Activated T-cell treated with anti-CD3 and anti-CD28 coated beads for 48 hours (primary cell): ENCODE measurements at places on chromosomes 13 and 19.
A peak's percentile ranks its signal among the peaks of the same experiment; 100 is the strongest.

GRCh38 chr19:3409346-3410064 lies 43.1 kb downstream of the NFIC start:
- DNase-seq: no peak

DNA sequence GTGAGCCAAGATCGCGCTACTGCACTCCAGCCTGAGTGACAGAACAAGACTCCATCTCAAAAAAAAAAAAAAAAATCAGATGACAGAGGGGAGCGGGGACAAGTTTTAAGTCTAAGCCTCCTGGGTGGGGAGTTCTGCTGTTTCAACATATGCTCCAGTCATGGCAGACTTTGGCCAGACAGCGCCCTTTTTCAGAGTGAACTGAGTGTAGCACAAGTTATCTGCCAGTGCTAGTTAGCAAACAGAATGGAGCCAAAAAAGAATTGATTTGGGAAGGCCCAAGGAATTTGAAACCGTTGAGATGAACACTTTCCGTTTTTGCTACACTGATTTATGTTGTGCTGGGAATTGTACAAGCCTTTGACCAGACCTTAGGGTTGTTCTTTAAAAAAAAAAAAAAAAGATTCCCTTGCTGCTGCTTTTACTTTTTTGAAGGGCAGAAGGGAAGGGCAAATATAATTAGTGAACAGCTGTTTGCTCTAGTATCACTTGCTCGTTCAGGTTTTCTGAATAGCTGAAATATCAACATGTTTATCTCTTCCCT lies 5.7 kb downstream of the ACTN4 start:
- DNase-seq: no peak

DNA sequence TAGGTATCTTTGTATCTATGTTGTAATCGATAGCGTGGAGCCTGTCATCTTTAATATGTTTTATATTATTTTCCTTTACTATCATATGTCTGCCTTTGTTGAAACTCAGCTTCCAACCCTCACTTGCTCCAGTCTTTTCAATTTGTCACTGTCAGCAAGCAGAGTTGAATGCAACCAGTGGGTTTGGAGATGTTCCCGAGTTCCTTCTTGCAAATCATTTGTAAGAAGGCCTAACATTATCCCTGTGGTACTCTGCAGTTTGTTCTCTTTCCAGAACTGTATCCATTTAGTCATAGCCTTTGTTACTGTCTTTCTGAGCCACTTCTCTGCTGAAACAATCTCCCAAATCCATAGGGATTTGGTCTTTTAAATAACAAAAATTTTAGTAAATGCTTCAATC lies 41.8 kb downstream of the RNASEH2B start:
- DNase-seq: no peak

DNA sequence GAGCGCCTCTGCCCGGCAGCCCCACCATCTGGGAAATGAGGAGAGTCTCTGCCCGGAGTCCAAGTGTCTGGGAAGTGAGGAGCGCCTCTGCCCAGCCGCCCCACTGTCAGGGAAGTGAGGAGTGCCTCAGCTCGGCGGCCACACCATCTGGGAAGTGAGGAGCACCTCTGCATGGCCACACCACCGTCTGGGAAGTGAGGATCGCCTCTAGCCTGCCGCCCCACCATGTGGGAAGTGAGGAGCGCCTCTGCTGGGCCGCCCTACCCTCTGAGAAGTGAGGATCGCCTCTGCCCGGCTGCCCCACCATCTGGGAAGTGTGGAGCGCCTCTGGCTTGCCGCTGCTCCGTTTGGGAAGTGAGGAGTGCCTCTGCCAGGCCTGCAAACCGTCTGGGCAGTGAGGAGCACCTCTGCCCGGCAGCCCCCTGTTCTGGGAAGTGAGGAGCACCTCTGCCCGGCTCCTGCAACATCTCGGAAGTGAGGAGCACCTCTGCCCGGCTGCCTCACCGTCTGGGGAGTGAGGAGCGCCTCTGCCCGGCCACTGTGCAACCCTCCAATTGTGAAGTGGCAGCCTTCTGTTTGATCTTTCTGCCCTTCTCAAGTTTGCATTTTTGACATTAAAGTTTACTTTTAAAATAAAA lies 60.8 kb upstream of the CEACAM21 start:
- no peak for DNase-seq

- DNase-seq: no peak
These were observed 56.5 kb upstream of the HTR2A start for GRCh38 chr13:46953331-46953730.

- no peak for DNase-seq
These were observed 2.8 kb downstream of the KCTD15 start for GRCh38 chr19:33799476-33799875.

- DNase-seq: peak; percentile 69
These were observed at the start of gene FOXA3 for GRCh38 chr19:45863840-45864628. Gene FOXA3, plus strand, starts transcription at chr19:45864326. Its CDS starts 131 bp downstream, at chr19:45864457.

DNA sequence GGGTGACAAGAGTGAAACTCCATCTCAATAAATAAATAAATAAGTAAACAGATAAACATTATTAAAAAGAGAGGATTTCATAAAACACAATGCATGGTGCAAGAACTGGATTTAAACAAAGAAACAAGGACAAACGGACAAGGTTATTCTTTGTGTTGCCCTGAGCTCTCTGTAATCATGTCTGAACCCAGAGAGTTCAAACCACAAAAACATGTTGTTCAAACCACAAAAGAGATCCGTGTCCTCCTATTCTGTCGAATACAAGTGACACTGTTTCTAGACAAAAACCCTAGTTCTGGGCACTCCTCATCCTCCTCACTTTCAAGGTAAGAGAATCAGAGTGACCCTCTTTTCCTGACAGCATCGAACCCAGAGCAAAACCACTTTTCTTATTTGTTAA lies 4.6 kb upstream of the TPRX2 start:
- DNase-seq: no peak

GRCh38 chr13:93847162-93847561 lies 620.6 kb downstream of the GPC6 start:
- DNase-seq: no peak

DNA sequence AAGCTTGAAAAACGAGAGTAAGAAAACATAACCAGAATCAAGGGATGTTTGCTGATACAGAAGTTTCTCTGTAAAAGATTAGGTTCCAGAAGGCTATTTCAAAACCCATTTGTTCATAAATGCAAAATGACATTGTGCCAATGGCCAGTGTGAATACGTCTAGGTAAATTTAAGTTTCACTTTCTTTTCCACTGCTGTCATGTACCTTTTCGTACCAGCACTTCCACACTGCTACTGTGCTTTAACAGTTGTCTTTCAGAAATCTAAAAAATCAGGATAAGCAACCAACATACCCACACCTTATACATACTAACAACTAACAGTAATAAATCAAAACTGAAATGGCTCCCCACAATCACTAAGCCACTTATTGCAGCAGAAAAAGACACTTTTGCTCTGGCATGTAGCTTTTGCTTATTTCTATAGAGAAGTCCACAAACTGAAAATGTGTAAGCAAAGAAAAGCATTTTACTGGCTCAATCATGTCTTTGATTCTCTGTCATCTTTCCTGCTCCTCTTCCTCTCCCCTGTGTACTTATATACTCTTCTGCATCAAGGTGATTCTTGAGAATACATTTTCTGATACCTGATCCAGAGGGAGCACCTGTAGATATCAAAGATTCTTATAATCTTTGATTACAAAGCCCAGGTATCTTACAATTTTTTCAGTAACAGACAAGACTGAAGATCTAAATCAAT lies 34.3 kb downstream of the ELF1 start:
- no peak for DNase-seq
